Stimulated activated CD8-positive, alpha-beta memory T cell treated with anti-CD3 and anti-CD28 coated beads, Interleukin-15, amount 100 ng/mL, for 1 hour (primary cell): ENCODE measurements at places on chromosomes 4 and X.

DNA sequence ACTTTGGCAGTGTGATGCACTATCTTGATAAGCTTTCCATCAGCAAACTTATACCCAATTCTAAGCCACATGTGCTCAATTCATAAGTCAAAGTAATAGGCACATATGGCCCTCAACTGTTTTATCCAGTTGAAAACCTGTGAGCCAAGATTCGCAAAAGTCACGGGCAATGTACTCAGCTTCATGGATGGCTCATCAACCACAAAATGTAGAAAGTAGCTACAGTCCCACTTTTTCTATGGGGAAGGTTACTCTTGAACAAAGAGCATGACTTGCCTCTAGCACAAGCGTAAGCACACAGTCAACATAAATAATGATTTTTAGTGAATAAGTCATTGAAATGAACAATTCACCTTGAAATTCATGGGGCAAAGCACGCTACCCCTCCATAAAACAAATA lies 25.1 kb upstream of the DDX53 start:
- no peak for DNase-seq

- DNase-seq: no peak
These were observed 104.9 kb upstream of the ARMCX2 start for GRCh38 chrX:101764538-101764937.

DNA sequence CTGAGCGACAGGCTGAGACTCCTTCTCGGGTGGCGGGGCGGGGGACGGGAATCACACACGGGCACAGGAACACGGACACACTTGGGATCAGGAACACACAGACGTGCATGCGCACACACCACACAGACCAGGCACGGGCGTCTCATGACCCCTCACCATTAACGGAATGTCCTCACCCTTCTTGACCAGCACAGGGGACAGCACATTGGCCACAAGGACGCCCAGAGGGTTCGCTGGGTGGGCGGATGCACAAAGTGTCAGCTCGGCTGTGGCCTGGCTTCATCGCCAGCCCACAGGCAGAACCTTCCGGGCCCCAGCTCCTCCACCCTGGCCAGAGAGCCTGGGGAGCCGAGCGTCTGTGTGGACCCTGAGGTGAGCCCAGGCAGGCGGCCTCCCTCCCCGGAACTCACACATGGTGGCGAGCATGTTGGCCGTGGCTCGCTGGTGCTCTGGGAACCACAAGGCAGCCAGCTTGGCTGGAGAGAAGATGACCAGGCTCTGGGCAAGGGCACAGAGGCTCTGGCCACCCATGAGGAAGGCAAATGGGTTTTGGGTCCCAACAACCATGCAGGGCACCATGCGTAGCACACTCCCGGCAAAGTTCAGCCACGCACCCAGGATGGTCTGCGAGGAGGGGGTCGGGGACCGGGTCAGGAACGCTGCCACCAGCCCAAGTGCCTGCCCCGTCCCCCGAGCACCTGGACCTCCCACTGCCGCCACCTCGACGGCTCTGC lies 3.1 kb downstream of the SLC49A3 start:
- DNase-seq: no peak

- no peak for DNase-seq
These were observed 51.5 kb upstream of the GPRIN3 start for GRCh38 chr4:89358935-89359638.

DNA sequence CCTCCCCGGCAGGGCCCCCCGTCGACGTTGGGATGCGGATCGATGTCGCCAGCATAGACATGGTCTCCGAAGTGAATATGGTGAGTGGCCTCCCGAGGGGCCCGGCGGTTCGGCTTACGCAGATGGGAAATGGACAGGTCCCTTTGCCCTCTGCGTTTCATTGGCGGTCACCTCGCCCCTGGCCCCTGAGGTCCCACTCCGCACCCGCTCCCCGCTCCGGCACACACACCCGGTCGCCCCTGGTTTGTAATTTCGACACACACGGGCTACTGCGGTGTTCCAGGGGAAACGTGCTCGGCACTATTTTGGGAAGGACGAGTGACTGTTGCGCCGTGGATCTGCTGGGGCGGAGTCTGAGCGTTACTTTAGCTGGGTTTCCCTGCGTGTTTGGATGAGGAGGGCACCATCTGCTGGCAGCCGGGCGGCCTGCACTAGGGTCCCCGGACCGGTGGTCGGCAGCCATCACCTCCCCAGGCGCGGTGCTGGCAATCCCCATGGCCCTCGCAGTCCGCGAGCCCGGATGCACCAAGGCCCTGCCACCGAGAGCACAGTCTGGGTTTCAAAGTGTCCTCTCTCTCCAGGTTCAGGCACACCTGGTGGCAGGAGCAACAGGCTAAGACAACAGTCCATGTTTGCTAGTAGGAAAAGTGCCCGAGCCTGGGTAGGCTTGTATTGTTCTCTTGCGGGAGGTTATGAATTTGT lies 1.2 kb downstream of the GABRB1 start:
- DNase-seq: no peak

- no peak for DNase-seq
These were observed 89.0 kb downstream of the GPRIN3 start for GRCh38 chr4:89218587-89218986.

DNA sequence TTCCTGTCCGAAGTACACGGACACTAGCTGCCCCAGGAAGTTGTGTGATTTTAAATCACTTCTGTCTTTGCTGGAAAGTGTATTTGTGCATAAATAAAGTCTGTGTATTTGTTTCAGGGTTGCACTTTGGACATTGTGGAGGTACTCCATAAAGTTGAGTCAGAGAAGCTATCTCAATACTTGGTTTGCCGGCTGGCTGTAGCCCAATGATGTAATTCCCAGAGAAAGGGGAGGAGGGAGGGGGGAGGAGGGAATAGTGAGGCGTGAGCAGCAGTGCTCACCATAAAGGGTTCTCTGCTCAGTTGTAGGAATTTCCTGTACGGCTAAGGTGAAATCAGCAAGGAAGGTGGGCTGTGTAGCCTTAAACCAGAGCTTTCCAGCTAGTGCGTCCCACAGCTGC lies 7.5 kb downstream of the APEX2 start:
- no peak for DNase-seq

DNA sequence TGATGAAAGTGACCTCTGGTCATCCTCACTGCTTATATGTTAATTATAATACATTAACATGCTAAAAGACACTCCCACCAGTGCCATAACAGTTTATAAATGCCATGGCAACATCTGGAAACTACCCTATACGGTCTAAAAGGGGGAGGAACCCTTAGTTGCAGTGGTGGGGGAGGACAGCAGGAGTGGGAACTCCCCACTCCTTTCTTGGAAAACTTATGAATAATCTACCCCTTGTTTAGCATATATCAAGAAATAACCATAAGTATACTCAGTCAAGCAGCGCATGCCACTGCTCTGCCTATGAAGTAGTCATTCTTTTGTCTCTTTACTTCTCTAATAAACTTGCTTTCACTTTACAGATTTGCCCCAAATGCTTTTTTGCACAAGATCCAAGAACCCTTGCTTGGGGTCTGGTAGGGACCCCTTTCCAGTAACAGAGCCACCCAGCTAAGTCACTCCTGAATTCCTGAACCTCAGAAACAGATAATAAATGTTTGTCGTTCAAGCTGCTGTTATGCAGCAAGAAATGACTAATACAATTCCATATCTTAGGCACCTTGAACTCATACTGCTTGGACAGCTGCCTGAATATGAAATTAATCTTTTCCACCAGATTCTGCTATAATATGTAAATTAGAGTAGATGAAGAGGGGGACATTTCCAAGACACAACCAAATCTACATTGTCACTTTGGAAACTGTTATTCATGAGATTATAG lies 14.4 kb upstream of the REPS2 start:
- no peak for DNase-seq

GRCh38 chr4:125389713-125390112 lies 75.0 kb downstream of the FAT4 start:
- DNase-seq: no peak

DNA sequence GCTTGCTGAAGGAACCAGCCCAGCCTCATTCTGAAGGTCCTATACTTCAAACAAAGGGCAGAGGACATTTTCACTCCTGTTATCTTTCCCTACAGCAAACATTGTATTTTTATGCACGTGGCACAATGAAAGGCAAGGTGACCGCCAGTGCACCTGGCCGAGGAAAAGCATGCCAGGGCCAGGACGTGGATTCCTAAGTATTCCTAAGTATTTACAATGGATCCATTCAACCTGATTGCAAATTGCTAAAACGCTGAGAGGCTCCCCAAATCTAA lies 127.9 kb upstream of the FTHL17 start:
- no peak for DNase-seq

GRCh38 chr4:102061133-102061532 lies 270.6 kb downstream of the BANK1 start:
- DNase-seq: no peak

DNA sequence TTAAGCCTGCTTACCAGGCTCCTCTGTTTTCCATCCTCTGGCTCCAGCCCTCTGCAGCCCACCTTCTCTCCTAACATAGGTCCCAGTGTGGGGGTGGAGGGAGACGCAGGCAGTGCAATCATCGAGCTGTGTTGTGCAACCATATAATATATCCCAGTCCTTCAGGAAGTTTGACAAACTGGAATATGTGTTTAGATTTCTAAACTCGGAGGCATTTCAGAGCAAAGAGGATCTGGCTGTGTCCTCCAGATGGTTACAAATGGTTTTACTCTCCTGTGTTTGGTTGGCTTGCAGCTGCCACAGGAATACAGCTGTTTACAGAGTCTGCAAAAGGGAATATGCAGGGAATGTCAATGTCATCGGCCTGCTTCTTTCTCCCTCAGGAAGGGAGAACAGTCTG lies 195.3 kb upstream of the LNX1 start:
- DNase-seq: no peak

DNA sequence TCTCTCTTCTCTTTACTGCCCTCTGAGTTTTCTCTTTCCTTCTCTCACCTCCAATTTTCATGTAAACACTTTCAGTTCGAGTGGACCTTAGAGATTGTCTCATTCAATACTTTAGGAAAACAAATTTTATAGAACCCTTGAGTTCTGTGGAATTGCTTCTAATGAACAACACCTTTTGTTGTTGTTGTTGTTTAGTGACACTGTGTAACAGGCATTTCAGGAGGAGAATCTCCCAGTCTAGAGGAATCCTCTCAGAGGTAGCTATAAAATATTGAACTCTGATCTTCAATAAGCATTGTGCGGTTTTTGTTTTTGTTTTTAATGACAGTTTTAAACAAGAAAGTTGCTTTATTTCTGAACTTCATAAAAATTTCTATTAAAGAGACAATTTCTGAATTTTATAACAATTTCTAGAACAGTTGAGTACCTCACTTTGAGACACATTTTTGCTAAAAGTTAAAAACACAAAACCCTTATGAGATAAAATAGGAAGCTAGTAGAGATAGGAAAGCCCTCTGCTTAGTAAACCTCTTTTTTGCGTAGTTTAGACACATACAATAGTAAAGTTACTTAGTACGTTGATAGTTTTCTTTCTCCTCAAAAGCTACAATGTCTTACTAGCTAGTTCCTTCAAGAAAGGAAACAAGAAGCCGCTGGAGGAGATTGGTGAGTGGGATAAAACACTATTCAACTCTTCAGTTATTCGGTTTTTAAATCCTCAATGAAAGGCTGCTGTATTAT lies 38.8 kb downstream of the CLCN3 start:
- no peak for DNase-seq

DNA sequence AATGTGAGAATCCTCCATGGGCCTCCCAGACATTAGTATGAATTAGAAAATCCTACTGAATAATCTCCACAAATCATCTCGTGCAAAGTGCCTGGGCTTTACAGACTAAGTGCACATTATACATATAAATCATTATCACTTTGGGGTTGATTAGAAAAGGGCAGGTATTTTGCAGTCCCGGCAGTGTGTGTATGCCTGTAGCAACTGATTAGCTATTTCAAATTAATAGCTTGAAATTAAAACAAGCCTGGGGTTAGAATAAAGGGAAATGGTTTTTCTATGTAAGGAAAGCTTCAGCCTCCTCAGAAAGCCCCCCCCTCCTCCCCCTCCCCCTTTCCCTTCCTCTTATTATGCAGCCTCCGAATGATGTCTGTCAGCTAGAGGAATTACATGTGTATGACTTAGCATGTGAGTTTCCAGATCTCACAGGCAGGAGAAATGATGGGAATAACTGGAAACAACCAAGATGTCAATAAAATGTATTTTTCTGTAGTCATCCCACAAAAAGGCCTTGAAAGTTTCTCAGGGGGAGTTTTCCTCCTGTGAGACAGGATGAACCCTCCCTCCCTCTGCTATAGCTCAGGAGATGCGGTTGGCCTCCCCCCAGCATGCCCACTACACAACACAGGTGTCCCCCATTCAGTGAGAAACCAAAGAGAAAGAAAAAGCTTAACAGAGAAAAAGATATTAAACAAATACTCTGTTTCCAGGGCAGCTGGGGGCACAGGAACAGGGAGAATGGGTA lies 41.2 kb upstream of the RASGEF1B start:
- no peak for DNase-seq

DNA sequence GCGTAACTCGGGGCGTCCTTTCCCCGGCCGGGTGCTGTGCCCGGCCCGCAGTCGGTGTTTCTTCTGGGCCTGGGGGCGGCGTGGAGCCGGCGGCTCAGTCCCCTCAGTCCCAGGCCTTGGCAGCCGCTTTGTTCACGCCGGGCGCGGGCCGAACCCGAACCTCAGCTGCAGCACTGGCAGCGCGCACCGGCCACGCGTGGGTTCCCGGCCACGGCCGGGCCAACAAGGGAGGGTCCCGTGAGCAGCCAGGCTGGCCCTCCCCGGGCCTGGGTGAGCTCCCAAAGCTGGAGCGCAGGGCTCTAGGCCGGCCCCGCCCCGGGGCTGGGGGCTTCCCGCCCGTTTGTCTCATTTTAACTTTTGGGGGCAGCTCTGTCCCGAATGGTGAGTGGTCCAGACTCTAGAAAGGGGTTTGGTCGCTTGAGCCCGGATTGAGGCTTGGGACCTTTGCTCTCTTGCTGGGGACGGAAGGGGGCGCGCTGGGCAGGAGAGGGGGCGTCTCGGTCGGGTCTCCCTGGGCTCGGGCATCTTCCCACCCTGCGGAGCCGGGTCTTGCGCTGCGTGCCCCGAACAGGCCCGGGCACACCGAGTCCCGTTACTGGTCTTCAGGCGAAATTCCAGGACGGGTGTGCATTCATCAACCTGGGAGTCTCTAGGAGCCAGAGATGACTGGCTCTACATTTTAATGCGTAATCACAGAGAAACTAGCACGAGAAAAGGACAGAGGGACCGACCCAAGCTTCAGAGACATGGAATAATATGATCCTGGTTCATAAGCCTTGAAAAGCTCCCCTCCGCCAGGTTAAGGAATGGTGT lies 177.1 kb downstream of the CBR4 start:
- no peak for DNase-seq

DNA sequence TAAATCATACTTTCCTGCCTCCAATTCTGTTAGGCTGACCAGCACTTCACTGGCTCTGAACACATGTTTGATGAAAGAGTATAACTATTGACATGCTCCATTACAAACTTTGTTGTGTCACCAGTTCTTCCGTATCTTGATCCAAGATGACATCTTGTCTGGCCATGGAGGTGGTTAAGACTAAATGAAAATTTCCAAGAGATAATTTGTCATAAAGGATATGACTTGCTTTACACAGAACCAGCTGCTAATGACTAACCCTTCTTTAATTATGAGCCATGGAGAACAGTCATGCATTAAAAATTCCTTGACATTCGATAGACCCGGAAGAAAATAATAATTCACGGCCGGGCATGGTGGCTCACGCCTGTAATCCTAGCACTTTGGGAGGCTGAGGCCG lies 17.7 kb upstream of the N4BP2 start:
- no peak for DNase-seq

GRCh38 chr4:40530961-40531635 lies 98.6 kb downstream of the RBM47 start:
- no peak for DNase-seq
